ENCODE measurements at places on chromosomes 7 and 10.

DNA sequence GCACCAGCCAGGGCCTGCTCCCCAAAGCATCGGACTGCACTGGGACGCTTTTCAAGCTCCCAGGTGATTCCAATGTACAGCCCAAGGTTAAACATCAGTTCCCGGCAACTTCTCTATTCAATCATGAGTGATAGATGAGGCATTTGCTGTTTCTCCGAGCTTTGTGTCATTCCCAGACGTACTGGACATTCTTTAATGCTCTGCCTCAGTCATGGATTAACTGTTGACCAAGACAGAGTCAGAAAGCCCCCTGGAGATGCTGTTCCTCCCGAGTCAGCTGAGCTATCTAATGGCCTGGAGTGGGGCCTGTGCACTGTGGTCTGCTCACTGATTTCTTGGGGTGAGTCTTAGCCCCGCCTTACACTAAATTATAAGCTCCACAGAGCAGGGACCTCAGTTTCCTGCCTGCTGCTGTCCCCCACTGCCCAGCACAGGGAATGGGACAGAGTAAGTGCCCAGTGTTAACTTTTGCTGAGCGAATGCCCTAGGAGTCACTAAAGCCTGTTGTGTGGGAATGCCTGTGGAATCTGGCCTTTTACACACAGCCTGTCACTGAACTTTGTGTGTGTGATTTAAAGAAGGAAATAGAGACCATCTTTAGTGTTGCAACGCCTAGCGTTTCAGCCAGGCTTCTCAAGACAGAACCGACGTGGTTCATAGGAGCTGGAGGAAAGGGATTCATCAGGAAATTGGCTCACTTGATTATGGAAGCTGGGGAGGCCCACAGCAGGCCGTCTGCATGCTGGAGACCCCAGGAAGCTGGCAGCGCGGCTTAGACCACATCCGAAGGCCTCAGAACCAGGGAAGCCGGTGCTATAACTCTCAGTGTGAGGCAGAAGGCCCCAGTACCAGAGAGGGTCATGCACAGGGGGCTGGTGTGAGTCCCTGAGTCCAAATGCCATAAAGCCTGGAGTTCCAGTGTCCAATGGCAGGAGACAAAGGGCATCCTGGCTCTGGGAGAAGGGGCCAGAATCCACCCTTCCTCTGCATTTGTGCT, 29.3 kb upstream of the RNF32 start:
- DNase-seq, result no peak

GRCh38 chr7:49172639-49173038, 248.3 kb downstream of the CDC14C start:
- DNase-seq, result no peak

DNA sequence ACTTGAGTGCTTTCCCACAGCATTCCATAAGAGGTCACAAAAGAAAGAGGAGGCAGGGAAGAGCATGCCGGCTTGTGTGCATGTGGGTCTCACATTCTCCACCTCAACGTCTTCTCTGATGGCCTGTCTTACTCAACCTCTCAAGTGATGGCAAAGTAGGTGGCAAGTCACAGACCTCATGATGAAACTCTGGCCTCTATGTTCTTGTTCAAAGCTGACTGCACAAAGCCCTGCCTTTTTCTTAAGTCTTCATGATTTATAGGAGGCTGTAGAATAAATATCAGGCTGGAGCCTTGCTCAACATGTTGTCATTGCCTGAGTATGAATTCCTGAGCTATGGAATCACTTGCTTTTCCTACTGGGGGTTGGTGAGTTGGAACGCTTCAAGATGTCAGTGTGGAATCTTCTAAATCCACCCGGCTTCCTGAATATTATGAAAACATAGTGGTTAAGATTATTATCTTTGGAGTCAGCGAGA, 213.6 kb upstream of the INHBA start:
- DNase-seq, result peak; percentile 99

DNA sequence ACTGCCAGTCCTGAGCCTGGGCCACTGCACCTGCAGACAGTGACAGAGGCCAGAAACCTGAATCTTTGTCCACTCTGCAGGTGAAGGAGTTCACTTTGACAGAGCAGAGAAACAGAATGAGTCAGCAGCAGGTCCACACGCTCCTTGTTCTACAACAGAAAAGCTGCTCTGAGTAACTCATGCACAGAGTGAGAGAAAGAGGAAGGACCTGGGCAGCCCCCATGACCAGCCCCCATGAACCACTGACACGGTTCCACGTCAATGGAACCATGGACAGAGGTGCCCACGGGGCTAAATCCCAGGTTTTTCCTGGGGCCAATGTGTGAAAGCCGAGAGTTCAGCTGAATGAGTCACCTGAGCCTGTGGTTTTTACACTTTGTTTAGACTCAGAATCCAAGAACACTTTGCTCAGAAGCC, 40.8 kb upstream of the CTBP2 start:
- DNase-seq, result peak; percentile 50
